ENCODE measurements at places on chromosomes 12 and 14. TPM values are rescaled to one million over a fixed set of nuclear protein-coding genes. Genes with fewer than 3 reads are reported as not detected.
A peak's percentile ranks its signal among the peaks of the same experiment; 100 is the strongest.

DNA sequence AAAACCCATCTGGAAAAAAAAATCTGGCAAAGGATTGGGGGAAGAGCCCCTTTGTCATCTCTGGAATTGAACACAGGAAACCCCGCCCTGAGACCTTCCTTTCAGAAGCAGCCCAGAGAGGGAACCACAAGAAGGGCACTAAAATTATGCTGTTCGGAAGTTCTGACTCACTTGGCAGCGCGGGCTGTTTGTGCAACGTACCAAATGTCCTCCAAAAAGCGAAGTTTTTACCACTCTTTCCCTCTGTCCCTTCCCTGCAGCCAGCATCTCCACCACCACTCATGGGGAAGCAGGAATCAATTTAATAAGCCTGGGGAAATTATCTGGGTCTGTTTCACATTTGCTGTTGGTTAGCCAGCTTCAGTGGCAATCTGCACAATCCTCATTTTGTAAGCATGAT is 3.2 kb upstream of the SYNE3 start:
- DNase-seq, result peak; percentile 72

SERPINA12 gene
- not detected for total RNA-seq

GRCh38 chr12:6734506-6735387 is 10.9 kb downstream of the COPS7A start:
- no peak for DNase-seq

C12orf50 gene
- total RNA-seq, result 0.16 TPM

DNA sequence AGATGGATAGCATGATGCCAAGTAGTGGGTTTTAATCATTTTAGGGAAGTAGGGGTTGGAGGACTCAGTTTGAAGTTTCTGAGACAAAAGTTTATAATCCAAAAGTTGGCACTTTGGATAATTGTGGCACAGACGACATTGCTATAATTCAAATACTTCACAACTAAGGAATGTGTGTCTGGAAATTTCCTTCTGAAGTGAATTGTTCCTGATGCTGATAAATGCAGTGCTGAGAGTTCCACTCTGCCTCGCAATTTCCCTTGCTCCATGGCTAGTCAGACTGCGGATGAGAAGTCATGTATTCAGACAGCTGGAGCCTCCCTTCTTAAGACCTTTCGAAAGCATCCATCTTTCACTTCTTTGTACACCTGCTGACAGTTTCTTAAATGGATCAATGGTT is 393.3 kb upstream of the PRICKLE1 start:
- no peak for DNase-seq

DNA sequence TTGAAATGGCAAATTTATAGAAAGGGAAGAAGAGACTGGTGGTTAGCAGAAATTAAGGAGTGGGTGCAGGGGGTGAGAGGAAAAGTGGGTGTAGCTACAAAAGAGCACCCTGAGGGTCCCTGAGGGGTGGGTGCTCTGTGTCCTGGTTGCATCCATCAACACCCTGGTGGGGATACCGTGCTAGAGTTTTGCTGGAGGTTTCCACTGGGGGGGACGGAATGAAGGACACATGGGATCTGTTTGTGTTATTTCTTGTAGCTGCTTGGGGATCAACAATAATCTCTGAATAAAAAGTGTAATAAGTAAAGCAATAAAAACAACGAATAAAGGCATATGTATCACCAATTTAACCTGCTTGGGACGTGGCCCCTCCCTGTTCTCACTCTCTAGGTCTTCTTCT is 175.3 kb downstream of the KIF26A start:
- no peak for DNase-seq

DNA sequence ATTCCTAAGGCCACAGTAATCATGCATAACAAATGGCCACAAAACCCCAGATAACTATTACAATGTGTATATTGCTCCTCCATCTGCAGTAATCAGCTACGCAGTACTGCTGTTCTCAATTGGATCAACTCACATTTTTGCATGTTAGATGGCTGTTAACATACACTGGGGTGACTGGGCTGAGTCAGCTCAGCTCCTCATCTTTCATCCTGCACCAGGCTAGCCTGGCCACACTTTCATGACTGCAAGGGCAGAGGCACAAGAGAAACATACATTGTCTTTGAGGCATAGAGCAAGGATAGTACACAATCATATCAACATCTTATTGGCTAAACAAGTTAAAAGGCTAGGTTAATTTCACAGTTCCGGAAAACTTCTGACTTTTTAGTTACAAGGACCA is 306.6 kb downstream of the SLC6A15 start:
- no peak for DNase-seq

- no peak for DNase-seq
Measured at GRCh38 chr12:9719790-9720189, 13.1 kb downstream of the CLECL1 start.

PZP gene
- not detected for total RNA-seq

DNA sequence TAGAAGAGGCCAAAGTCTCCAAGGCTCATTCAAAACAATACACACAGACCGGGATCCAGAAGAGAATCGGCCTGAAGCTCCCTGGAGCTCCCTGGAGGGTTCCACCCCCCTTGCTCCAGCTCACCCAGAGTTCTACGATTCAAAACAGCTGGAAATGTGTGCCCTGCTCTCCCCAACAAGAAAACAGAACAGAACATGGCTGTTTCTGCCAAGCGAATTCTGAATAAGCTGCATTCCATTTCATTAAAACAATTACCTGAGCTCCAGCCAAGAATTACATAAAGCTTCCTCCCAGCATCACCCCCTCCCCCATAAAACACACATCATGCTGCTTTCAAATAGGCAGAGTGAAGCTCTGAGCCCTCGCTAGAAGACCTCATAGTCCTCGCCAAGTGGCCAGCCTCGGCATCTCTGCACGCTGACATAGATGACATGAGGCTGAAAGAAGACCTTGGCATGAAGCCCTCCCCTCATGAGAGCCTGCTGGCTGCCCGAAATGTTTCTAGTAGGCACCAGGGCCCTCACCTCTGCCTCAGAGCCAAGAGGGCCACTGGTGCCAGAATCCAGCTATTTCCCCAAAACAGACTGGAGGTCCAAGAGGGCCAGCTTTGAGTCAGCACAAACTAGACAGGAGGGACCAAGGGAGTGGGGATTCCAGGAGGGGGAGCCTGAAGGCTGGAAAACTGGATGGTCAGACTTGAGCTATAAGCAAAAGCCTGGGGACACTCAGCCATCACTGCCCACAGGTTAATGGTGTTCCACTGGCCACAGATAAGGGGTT is 8.3 kb downstream of the PXN start:
- peak; percentile 72 for DNase-seq

DNA sequence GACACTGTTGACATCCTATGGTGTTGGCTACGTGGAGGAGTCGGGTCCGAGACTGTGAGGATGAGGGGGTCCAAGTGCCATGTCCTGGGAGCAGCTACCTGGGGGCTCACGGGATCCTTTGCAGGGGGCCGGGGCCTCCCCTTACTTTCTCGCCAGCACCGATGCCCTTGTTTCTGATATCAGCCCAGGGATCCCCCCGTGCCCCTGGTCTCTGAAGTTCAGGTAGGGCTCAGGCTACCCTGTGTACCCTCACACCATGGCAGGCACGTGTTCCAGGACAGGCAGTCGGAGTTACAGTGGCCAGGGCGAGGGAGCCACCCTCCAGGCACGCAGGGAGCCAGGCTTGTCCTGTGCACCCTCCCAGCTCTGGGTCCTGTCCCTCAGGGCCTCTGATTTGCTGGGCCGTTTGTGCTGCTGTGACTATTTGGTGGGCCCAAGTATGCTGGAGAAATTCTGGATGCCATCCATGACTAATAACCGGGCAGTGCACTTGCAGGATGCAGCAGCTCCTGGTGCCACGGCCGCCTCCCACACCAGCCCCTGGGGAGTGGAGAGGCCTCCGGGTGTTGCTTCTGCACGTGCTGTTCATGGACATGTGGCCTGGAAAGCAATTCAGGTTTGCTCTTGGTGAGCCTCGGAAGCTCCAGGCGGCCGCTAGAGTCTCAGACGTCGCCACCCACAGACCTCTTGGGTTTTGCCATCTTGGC is 93.1 kb upstream of the SFSWAP start:
- DNase-seq, result no peak

IFI27 gene
- total RNA-seq, result 1.3 TPM

GRCh38 chr14:104635717-104636116 is 31.1 kb upstream of the TMEM179 start:
- no peak for DNase-seq

LMNTD1 gene
- total RNA-seq, result 0.33 TPM

CLEC14A gene
- total RNA-seq, result not detected

DNA sequence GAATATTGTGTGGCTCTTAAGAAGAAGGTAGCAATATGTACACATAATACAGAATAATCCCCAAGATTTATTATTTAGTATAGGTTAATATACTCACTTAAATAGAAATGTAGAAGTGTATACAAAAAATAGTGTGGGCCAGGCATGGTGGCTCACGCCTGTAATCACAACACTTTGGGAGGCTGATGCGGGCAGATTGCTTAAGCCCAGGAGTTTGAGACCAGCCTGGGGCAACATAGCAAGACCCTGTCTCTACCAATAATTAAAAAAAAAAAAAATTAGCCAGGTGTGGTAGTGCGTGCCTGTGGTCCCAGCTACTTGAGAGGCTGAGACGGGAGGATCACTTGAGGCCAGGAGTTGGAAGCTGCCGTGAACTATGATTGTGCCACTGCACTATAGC is 15.3 kb upstream of the HVCN1 start:
- no peak for DNase-seq

PMEL gene
- total RNA-seq, result 0.75 TPM

RHEBL1 gene
- total RNA-seq, result 1.7 TPM

DNA sequence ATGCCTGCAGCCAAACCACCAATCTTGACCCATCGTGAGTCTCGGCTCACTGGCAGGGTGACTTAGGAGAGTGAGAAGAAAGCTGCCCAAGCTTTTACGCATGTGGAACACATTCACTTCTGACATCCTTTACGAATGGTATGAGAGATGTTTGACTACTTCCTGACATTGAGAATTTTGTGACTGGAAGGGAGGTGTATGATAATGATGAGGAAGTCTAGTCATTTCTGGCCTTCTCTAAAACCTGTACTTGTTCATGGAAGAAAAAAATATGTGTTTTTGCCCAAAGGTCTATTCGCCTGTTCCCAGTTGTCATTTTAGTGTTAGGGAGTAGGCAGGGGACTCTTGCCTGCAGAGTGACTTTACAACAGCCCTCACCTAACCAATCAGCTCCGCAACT is 227.2 kb upstream of the ATP2B1 start:
- DNase-seq, result no peak
